ENCODE measurements at places on chromosomes 1 and 21. TPM values are rescaled to one million over a fixed set of nuclear protein-coding genes. Genes with fewer than 3 reads are reported as not detected.

SRGAP2C gene
- total RNA-seq = 11.6 TPM

DNA sequence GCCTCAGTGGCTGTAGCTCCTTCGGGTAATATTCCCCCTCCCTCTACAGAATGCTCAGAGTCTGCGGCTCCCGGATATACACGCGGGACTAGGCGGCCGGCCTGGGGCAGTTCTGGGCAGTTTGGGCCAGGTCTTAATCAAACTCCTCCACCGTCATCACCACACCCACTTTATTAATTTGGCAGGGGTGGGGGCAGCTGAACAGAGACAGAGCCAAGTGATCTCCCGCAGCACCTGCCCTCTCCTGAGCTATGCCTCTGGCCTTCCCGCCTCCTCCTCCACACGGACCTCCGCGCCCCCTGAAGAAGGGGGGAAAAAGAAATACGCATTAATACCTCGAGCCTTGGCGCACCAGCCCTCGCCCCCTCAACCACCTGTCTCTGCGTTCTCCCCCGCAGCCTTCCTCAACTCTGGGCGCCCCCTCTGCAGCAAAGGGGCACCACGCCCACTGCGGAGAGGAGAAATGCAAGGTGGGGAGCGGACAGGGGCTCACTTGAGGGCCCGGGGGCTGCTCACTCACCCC lies 42.6 kb downstream of the CD34 start:
- DNase-seq = no peak

GRCh38 chr1:114310695-114311271 lies 157.1 kb upstream of the SYT6 start:
- DNase-seq = no peak

- DNase-seq = peak; percentile 49
Observed at GRCh38 chr1:109807822-109808680, 44.3 kb upstream of the EPS8L3 start.

- no peak for DNase-seq
Observed at GRCh38 chr1:244876228-244876910, 12.0 kb upstream of the HNRNPU start.

- DNase-seq = peak; percentile 42
Observed at GRCh38 chr21:30104241-30104640, 62.4 kb downstream of the CLDN17 start.

DNA sequence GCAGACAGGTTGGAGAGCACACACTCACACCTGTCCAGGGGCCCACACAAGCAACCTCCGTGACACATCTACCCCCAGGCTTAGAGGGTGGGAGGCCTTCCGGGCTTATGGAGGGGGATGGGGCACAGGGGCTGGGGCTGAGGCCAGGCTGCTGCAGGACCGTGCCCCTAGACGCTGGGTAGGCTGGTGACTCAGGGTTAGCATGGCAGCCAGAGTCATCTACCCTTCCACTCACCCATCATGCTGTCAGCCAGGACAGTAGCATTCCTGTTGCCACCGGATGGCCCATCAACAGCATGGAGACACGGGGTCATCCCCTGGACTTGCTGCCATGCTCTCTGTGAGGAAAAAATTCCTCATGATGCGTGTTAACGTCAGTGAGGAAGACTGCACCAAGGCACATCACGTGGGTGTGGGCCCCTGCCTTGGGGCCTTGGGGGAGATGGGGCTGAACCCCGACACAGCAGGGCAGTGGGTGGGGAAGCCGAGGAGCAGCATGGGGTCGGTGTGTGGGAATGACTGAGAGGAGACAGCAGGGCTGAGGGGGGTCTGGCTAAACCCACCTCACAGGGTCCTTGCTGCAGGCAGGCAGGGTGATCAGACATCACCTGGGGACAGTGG lies 52.8 kb downstream of the WNT9A start:
- no peak for DNase-seq

DNA sequence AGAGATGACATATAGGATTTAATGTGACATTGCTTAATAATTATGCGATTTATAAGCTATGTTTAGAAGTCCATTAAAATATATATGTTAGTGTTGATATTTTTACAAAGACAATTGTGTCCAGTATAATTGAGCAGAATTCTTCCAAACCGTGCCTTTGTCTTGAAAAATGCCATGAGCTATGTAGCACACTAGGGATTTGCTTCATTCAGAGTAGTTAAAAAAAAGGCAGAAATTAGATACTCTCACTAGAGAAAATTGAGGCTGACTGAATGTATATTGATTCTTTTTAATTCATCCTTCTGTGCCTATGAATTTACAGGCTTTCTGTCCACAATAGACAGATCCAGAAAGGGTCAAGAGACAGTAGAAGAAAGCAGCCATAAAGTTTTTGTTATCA lies 429.0 kb downstream of the NEGR1 start:
- DNase-seq = no peak

GRCh38 chr1:22741118-22741517 lies 30.5 kb downstream of the EPHB2 start:
- no peak for DNase-seq

DNA sequence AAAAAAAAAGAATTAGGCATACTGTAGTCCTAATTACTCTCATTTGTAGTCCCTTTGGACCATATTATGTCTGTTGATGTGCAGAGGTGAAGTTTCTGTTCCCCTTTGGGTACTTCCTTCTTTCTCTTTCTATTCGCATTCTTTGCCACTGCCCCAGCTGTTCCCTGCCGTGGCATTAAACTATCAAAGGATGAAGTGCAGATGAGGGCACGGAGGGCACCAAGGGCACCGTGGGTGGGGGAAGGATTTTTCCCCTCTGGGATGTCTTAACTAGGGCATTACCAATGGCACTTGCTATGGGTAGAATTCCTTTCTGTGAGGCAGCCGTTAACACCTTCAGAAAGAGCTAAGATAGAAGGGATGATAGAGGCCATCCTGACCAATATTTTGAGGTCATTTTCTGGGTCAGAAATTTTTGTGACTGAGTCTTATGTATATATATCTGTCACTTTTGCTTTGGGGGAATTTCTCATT lies 4.9 kb upstream of the MAPKAPK2 start:
- DNase-seq = no peak

DNA sequence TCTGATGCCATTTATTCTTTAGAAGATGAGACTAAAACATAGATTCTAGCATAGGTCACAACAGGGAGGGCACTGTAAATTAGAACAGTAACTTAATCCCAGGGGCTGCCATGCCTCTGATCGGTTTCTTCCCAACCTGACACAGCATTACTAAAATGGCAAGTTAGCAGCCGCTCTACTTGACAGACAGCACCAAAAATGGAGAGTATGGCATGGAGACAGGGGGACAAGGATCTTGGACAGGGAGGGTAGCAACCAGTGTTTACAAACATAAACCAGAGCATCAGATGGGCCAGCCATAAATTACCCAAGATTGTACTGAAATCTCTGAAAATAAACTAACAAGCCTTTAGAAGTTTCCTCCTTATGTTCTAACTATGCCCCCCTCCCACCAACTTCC lies 5.9 kb downstream of the DUSP10 start:
- DNase-seq = no peak

DNA sequence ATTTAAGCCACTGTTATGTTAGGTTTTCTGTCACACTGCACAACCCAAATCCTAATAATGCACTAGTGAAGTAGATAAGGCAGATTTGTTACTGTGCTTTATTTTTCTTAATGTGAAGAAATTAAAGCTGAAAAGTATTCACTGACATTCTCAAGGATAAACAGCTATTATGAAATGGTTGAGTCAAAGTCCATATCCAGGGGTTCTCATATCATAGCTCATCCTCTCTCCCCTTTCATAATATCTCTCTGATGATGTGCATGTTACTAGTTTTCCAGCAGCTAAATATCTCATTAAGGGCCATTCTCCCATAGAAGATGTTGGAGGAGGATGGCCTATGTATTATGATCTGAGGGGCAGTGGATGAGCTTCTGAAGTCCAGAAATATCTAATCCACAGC lies 53.6 kb upstream of the CCDC190 start:
- no peak for DNase-seq

Data from kidney epithelial cell (primary cell).